ENCODE measurements at places on chromosomes 16 and 17.

DNA sequence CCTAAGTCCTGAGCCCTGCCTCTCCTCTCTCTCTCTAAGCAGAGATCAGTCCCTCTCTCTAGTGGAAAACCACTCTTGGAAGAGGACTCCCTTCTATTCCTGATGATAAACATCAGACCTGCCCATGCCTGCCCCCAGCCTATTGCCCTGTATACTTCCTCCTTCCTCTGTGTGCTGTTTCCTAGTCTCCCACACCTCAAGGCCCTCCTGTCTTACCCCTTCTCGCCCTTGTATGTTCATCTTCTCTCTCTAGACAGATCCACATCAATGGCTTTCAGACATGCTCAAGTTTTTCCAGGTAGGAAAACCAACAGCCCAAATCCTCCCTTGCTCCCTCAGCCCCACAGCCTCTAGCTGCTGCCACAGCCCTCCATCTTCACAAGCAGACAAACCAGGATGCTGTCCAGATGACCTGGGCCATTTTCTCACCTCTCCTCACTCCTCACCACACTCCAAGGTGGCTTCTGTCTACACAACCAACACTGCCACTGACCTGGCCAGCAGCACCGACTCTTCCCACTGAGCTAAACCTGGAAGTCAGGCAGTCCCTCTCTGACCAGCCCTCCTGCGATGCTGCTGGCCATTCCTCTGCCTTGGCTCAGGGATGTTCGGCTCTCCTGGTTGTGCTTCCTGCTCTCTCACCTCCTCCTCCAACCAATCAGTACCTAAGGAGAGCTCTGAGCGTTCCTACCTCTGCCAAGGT is 36.3 kb downstream of the MARF1 start:
- no peaks in the 10 kb centered on the region for H3K4me1 ChIP-seq
- no peak overlapping the region for H3K27ac ChIP-seq
- no peak overlapping the region for H3K4me3 ChIP-seq
- no peaks in the 10 kb centered on the region for H3K27me3 ChIP-seq
- no peak for DNase-seq

DNA sequence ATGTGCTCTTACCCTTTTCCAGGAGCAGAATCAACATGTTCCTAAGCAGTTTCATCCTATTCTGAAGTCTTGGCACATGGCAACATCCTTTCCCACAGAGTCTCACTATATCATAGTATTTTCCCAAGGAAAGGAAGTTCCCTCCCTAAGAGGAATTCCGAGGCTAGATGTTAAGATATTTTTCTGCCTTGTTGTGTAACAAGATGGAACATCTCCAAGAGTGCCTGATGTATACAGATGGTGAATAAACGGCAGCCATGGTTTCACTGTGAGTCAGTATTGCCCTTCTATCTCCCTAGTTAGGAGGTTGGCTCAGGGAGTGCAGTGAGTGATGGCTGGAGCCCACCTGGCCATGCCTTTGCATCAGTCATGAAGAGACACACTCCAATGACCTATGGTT is 48.2 kb downstream of the SPACA3 start:
- no peaks in the 10 kb centered on the region for H3K36me3 ChIP-seq
- no peak overlapping the region for H3K4me3 ChIP-seq
- DNase-seq: no peak
- no peak overlapping the region for H3K27ac ChIP-seq
- H3K4me1 ChIP-seq: no peaks in the 10 kb centered on the region

DNA sequence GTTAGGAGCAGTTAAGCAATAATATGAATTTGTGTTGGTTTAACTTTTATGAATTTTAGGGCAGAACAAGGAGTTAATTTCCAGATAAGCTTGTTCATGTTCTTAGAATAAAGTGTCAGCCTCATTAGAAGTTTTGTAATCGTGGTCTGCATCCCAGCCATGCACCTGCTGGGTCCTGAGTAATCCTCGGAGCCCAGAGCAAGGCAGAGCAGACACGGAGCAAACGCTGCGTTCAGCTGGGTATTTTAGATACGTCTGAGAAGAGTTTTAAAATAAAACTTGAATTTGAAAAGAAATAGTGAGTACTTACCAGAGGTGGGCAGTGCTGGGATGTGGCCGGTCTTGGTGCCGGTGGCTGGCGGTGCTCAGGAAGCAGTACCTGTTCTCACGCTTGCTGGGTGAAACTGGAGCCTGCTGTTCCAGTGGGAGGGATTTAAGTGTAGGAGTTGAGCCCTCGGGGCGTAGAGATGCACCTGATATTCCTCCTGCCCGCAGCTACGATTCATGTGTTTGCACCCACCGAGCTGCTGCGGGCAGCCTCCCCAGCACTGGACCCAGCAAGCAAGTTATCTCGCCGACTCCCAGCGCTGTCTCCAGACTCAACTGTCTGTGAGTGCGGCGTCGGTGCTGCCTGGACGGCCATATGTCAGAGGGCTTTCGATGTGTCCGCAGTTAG is at the start of gene ZNF750:
TSS of gene ZNF750 (minus strand) at position 406 of the 676 bp plus-strand sequence. CDS start 7,568 bp downstream, outside the sequence.
- H3K4me3 ChIP-seq: no peak within 1 kb of the TSS
- no peaks in the 10 kb centered on the region for H3K27me3 ChIP-seq
- H3K4me1 ChIP-seq: no peaks in the 10 kb centered on the region
- DNase-seq: no peak
- no peaks in the 10 kb centered on the region for H3K36me3 ChIP-seq

DNA sequence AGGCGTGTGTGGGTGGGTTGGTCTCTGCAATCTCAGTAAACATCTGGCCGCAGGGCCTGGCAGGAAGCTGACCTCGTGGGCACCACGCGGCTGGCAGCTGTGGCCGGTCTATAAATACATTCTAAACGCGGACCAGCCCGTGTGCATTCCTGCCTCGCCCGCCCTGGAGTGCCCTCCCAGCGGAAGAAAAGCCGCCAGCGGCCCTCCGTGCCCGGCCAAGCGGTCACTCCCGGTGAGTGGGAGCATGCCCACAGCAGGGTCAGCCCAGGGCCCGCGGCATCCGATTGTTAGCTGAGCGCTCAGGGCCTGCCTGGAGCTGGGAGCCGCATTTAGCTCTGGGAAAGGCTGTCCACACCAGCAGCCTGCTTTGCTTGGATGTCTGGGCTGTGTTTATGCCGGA is 10.3 kb downstream of the ZNF469 start:
- H3K4me1 ChIP-seq: no peaks in the 10 kb centered on the region
- no peak overlapping the region for H3K27ac ChIP-seq
- H3K36me3 ChIP-seq: no peaks in the 10 kb centered on the region
- peaks cover 83% of the 10 kb centered on the region for H3K27me3 ChIP-seq
- DNase-seq: no peak

DNA sequence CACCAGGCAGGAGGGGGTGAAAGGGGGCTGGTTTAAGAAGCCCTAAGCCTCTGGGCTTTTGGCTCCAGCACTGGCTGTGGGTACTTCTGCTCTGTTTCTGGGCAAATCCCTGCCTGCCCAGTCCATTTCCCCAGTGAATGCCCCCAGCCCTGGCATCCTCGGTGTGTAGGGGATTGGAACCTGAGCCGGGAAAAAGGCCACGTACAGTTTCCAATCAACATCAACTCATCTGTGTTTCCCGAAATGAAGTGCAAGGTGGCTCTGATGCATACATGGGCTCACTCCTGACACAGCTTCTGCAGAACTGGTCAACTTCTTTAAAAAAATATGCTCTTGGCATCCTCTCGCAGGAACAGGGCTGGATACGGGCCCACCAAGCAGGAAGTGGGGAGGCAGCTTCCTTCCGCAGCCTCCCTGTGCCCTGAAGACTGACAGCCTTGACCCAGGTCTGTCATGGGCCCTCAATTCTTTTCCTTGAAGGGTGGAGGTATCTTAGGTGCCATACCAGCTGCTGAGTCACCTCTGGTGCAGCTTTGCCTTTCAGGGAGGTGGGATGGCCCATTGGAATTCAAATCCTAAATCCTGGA is 73.3 kb downstream of the N4BP1 start:
- DNase-seq: no peak
- H3K36me3 ChIP-seq: no peaks in the 10 kb centered on the region
- H3K4me3 ChIP-seq: no peak overlapping the region
- peaks cover 22% of the 10 kb centered on the region for H3K4me1 ChIP-seq

- peaks cover 11% of the 10 kb centered on the region for H3K4me1 ChIP-seq
- H3K4me3 ChIP-seq: peak overlapping the region; percentile 76
- H3K27ac ChIP-seq: peak overlapping the region; percentile 38
- peak; percentile 17 for DNase-seq
- no peaks in the 10 kb centered on the region for H3K36me3 ChIP-seq
Measured at GRCh38 chr17:37490638-37491614, 1.2 kb downstream of the DUSP14 start.

- no peaks in the 10 kb centered on the region for H3K27me3 ChIP-seq
- H3K27ac ChIP-seq: no peak overlapping the region
- no peak for DNase-seq
Measured at GRCh38 chr17:66775271-66775670, 59.6 kb upstream of the CACNG5 start.

GRCh38 chr17:38577244-38577643 is 28.5 kb downstream of the SRCIN1 start:
- no peaks in the 10 kb centered on the region for H3K4me1 ChIP-seq
- H3K36me3 ChIP-seq: no peaks in the 10 kb centered on the region
- H3K27ac ChIP-seq: no peak overlapping the region
- peaks cover 87% of the 10 kb centered on the region for H3K27me3 ChIP-seq
- DNase-seq: no peak
- no peak overlapping the region for H3K4me3 ChIP-seq

GRCh38 chr16:47815655-47816054 is 340.1 kb downstream of the ABCC12 start:
- H3K27me3 ChIP-seq: no peaks in the 10 kb centered on the region
- H3K4me3 ChIP-seq: no peak overlapping the region
- H3K4me1 ChIP-seq: no peaks in the 10 kb centered on the region
- DNase-seq: no peak
- no peaks in the 10 kb centered on the region for H3K36me3 ChIP-seq
- H3K27ac ChIP-seq: no peak overlapping the region

DNA sequence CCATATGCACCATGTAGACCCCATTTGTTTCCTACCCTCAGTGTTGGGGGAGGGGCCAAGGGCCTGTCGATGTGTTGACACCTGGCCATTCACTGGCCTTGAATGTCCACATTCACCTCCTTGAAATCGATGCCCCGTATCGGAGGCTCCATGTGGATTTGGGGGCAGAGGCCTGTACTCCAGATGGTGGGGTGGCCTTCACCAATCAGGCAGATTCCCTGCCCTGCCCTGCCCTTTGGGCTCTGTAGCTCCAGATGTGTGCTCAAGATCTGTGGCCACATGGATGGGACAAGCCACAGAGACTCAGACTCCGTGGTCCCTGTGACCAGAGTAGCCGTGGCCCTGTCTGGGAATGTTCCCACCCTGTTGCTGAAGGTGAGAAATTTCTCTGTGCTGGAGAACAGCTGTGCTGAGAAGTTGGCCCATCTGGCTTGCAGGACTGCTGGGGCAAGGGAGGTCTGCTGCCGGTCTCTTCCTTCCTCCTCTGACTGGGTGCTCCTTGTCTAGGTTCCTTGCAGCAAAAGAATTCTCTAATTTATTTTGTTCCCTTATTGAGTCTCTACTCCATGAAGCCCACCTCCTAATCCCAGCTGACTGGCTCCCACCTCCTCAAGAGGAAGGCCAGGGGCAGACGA is 221.3 kb downstream of the SEC14L1 start:
- no peak for DNase-seq
- no peak overlapping the region for H3K4me3 ChIP-seq
- peaks cover 24% of the 10 kb centered on the region for H3K4me1 ChIP-seq

DNA sequence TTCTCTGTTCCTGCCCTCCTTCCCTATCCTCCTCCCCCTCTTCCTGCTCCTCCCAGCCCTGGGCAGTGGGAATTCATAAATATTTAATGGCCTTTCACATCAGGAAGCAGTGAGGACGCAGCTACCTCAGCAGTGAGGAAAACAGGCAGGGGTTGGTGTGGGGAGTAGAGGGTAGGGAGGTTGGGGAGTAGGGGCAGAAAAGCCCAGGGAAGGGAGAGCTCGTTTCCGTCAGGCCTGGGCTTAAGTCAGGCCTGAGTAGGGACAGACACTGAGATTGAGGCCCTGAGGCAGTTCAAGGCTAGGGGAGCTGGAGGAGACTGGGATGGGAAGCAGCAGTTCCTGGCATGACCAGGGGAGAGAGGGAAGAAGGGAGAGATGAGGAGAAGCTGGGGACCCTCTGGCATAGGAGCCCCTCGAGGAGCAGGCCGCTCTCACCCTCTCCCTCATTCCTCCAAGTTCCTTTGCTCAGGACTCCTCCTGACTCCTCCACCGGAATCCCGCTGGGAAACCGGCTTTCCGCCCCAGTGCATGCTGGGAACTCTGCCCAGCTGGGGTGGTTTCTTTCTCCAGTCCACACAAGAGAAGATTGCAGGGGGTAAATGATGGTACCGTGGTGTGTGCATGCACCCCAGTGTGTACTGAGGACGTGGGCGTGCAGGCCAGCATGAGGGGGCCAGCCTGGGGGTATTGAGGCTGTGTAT is 6.2 kb downstream of the SAMD14 start:
- no peak overlapping the region for H3K27ac ChIP-seq
- no peak for DNase-seq
- peaks cover 11% of the 10 kb centered on the region for H3K4me1 ChIP-seq
- H3K27me3 ChIP-seq: peaks cover 29% of the 10 kb centered on the region
- H3K4me3 ChIP-seq: no peak overlapping the region

DNA sequence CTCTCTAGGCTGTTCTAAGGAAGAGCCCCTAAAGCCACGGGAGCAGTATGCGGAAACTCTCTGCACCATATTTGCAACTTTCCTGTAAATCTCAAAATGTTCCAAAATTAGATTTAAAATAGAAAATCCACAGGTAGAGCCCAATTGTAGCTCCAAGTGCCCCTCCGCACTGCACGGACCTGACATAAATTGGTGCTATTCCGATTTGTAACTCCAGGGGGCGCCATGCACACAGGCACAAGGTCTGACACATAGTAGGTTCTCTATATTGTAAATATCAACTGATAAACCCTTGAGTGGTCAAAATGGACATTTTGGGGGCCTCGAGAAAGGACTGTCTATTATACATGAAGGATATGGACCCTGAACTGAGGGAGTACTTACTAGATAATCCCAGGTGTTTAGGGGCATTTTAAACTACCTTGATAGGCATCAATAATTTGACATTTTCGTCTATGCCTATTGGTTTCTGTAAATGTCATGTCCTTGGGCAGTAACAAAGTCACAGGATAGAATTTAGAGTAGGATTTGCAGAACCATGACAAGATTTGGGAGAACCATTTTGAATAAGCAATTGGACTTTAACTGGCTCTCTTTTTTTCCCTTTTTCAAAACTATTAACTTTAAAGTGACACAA is 36.6 kb upstream of the TMEM132E start:
- H3K27me3 ChIP-seq: no peaks in the 10 kb centered on the region
- DNase-seq: no peak
- H3K4me1 ChIP-seq: no peaks in the 10 kb centered on the region
- H3K4me3 ChIP-seq: no peak overlapping the region
- H3K36me3 ChIP-seq: no peaks in the 10 kb centered on the region
- no peak overlapping the region for H3K27ac ChIP-seq

- DNase-seq: no peak
- H3K4me3 ChIP-seq: no peak overlapping the region
- H3K36me3 ChIP-seq: no peaks in the 10 kb centered on the region
- no peaks in the 10 kb centered on the region for H3K27me3 ChIP-seq
- no peak overlapping the region for H3K27ac ChIP-seq
- H3K4me1 ChIP-seq: no peaks in the 10 kb centered on the region
Measured at GRCh38 chr16:59169168-59169567, 435.1 kb upstream of the GOT2 start.
